Islet precursor cell (in vitro differentiated cells): ENCODE measurements at places on chromosomes 16 and 17.

GRCh38 chr17:82301916-82302567 is 15.4 kb downstream of the CD7 start:
- no peak for DNase-seq

DNA sequence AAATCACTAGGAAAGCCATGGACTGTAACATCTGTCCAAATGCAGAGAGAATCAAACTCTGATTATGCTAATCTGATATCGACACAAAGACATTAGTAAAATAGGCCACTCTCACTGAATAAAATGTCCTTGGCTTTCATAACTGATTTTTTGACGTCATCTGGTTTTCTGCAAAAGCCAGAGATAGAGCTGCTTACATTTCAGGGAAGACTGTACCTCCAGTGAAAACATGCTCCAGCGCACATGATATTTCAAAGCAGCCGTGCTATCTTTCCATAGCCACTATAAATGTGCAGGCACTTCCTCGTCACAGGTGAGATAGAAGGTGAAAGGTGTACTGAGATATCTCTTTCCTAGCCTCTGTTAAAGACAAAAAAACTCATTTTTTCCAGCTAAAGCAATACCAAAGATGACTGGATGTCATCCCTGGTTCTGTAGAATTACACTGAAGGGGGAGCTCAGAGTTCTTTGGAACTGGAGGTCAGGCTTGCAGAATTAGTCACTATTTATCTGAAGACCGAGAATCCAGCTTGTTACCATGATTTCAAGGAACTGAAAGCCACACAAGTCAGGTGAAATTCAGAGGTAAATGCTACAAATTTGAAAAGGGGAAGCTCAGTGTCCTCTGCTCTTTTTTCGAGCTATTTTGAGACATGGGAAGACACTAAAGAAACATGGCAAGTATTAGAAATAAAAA is 249.5 kb downstream of the CA10 start:
- DNase-seq, result no peak

GRCh38 chr16:51701025-51701424 is 550.0 kb upstream of the SALL1 start:
- DNase-seq, result no peak

- no peak for DNase-seq
Measured at GRCh38 chr16:16095646-16096045, 127.6 kb downstream of the ABCC6 start.

DNA sequence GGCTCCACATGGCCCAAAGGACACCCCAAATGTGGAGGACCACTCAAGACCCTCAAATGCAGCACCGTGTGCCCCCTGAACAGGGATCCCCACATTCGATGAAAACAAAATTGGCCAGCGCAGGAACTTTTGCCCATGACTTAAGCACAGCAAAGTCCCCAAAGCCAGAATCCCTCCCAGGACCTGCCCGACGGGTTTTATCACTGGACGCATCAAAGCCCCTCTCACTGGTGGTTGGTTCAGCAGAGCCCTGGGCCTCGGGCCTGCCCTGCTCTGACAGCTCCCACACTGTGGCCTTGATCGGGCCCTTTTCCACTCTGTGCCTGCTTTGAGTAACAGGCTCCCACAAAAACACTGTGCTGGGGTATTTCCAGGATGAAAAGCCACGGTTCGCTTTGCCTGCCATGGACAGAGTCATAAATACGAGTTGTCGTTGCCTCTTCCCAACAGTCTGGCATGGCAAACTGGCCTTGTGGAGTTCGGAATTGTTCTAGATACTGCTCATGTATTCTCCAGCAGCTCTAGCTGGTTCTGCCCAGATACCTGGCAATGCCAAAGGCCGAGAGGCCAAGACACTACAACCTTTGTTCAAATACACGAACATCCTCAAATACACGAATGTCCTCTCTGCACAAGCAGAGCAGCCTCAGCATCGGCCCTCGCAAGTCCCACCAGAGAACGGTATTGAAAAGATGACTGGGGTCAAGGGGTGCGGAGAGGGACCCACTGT is 46.4 kb downstream of the TBC1D16 start:
- peak; percentile 82 for DNase-seq

GRCh38 chr16:47426806-47427205 is 34.1 kb downstream of the ITFG1 start:
- DNase-seq, result no peak

DNA sequence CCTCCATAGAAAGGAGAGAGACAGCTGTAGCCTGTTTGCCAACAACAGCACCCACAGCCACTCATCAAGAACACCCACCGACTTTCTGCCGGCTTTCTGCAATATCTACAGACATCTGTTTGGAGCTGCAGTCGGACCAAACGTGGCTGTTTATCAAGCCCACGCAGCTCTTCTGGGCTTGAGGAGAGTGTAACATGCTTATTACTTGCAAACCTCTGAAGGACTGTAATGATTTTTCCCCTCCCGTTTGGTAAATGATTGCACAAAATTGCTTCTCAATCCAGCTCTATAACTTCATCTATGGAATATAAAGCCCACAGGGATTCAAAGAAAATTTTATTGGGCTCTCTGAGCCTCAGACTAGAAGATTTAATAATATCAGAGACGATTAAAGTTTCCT is 100.5 kb downstream of the VAT1L start:
- no peak for DNase-seq

GRCh38 chr17:82846061-82846691 is 6.4 kb upstream of the ZNF750 start:
- peak; percentile 54 for DNase-seq

- no peak for DNase-seq
Measured at GRCh38 chr17:60473788-60474187, 51.5 kb downstream of the CHCT1 start.

- DNase-seq, result peak; percentile 52
Measured at GRCh38 chr17:36184023-36184765, 7.8 kb upstream of the TBC1D3B start.

GRCh38 chr16:82108774-82109173 is 61.2 kb downstream of the MPHOSPH6 start:
- peak; percentile 61 for DNase-seq

DNA sequence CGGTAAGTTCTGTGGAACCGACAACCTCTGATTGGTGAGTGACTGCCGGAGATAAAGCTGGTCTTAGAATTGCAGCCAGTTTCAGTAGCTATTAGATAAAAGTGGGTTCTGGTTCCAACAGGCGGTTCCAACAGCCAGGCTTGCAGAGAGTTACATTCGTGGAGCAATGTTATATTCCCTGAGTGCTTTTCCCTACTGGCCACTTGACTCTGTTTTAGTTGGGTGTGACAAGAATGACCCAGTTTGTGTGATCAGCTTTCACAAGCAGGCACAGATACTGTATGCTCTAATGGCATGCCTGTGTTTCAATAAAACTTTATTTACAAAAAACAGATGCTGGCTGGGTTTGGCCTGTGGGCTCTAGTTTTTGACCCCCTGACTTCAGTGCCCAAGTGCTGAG is 196.6 kb downstream of the SNX29 start:
- no peak for DNase-seq

DNA sequence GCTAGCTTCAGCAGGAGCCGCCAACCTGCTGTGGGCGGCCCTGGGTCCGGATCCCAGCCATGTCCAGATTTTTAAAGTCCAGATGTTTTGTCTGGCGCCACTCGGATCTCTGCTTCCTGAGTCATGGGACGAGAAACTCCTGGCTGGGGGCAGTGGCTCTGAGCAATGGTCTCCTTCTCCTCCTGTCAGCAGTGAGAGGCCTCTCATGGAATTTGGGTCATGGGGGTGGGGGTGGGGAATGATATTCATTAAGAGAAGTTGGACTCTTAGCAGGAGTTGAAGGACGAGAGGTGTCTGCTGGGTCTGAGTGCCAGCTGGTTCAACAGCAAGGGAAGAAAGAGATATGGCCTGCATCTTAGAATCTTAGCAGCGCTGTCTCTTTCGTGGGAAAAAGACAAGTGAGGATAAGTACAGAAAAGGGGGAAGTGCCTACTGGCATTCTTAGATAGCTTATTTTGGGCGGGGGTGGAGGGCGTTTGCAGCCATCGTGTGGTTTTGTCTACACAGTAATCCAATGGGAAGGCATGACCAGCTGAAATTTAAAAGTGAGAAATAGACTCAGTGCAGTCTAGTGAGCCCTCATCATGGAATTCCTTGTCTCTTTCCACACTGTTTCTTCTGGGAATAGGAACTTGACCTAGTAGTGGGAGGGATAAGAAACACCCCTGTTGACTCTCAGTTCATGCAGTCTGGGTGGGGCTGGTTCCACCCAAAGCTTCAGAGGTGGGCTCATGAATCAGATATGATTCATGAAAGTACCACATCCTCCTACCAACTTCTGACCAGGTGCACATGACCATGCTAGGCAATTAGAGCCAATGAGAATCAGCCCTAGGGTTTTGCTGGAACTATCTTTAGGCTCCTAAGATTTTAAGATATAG is 80.5 kb downstream of the MYH13 start:
- DNase-seq, result peak; percentile 88

DNA sequence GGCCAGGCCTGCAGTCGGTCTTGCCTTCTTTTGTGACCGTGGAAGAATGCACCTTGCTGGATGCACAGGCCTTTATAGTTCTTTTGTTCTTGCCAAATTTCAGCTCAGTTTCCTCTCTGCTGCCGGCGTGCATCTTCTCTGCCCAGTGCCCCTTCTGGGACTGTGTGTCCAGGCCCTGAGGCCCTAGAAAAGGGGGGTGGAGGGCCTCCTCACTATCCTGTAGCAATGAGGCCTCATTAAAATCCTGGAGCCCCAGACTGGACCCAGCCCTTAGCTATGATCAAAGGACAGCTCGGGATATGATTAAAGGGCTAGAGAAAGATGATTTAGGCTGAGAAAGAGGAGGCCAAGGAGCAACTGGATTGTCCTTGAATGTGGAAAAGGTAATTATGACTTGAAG is 229.8 kb downstream of the SEC14L1 start:
- no peak for DNase-seq

GRCh38 chr17:49053171-49053829 is 56.1 kb downstream of the IGF2BP1 start:
- no peak for DNase-seq

DNA sequence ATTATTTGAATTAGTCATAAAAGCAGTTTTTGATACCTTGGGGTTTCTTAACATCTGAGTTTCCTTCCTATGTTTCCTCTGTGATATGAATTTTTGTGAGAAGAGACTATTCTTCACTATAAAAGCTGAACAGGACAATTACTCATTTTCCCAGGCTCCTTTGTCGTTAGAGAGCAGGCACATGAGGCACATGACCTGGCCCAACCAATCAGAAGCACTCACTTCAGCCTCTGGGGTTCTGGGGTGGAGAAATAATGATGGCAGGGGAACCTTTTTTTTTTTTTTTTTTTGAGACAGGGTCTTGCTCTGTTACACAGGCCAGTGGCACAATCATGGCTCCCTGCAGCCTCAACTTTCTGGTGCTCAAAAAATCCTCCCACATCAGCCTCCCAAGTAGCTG is 145.5 kb upstream of the ASIC2 start:
- DNase-seq, result no peak

- DNase-seq, result no peak
Measured at GRCh38 chr16:56998861-56999260, 9.5 kb downstream of the NLRC5 start.

- no peak for DNase-seq
Measured at GRCh38 chr17:15501793-15502192, 34.4 kb upstream of the CDRT4 start.

DNA sequence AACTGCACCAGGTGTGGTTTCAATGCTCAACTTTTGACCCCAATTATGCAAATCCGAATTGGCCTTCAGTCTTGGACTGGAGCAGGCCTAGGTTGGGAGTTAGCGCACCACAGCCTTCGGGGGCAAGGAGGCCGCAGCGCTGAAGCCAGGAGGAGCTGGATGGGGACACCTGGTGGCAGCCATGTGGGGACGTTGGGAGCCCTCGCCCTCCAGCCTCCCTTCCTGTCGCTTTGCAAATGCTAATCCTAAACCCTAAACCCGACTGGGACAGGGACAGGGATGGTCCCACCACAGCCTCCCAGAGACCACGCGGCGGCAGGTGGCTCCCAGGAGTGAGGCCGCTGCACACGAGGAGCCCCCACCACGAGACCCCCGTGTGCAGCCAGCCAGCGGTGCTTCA is 58.7 kb downstream of the KLHDC4 start:
- no peak for DNase-seq

DNA sequence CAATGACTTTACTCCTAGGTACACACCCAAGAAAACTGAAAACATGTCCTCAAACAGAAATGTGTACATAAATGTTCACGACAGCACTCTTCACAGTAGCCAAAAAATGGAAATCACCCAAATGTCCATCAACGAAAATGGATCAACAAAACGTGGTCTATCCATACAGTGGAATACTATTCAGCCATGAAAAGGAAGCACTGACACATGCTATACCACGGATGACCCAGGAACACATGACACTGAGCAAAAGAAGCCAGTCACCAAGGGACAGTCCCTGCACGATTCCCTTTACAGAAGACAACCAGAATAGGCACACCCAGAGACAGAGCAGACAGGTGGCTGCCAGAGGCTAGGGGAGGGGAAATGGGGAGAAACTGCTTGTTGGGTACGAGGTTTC is 11.3 kb downstream of the ZNF500 start:
- DNase-seq, result no peak

- DNase-seq, result no peak
Measured at GRCh38 chr16:89013692-89014402, 36.8 kb upstream of the CBFA2T3 start.

DNA sequence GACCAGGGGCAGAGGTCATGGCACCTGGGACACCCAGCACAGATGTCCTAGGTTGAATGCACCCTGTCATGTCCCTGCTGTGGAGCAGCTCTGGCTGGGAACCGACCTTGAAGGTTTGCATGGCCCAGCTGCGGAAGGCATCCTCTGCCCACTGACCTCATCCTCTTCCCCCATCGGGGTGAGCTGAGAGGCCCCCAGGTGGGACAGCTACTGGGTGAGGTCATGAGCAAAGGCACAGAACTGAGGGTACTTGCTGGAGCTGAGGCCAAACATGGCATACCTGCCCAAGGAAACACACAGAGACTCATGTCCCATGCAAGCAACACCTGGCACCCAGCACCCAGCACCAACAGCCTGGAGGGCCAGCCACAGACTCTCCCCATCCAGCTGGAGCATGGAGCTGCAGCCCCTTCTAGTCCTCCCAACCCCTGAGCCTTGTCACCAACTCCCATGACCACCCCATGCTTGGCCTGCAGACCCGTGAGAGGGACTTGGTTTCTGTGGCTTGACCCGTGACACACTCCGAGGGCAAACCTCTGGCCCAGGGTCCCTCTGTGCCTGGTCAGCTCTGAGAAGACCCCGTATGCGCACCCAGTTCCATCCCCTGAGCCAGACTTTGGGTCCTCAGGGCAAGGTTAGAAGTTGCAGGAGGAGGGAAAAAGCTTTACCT is 33.1 kb downstream of the LGALS9 start:
- no peak for DNase-seq

- no peak for DNase-seq
Measured at GRCh38 chr17:31908386-31908785, 6.9 kb upstream of the UTP6 start.
